ENCODE measurements at places on chromosomes 3 and 15.

- no peak for DNase-seq
Measured at GRCh38 chr3:182399978-182400737, 393.1 kb upstream of the ATP11B start.

DNA sequence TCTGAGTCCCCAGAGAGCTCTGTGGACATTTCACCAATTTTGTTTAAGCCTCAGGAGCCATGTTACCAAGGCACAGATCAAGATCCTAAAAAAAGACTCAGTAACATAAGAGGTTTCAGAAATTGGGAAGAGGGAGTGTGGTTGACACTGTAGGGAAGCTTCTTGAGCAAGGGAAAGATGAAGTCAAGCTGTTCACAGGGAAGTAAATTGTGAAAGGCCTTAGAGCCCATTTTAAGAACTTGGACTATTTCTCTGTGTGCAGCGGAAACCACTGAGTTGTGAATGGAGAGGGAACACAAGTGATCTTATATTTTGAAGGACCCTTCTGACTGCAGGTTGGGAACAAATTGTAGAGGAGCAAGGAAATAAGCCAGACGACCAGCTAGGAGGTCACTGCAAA, 18.7 kb downstream of the BCL2A1 start:
- no peak for DNase-seq

DNA sequence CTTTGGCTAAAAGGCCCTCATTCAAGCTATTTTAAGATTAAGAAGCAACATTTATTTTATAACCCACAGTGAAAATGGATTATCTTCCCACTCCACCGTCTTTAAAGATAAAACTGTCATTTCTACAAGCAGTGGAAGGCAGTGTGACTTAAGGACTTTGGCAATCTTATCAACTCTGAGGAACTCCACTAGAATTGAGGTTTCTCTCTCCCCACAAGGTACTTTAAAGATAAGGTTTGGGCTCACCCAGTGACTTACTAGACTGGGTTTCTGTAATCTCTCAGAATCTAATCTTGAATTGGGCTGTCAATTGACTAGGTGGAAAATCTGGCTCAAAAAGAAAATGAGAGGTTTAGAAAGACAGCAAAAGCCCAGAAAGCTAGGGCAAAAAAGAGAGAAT, 21.7 kb downstream of the ZNF385D start:
- no peak for DNase-seq

GRCh38 chr15:76184650-76185035, 124.9 kb downstream of the TMEM266 start:
- no peak for DNase-seq

- peak; percentile 63 for DNase-seq
Measured at GRCh38 chr3:9067352-9067975, 104.2 kb upstream of the RAD18 start.

DNA sequence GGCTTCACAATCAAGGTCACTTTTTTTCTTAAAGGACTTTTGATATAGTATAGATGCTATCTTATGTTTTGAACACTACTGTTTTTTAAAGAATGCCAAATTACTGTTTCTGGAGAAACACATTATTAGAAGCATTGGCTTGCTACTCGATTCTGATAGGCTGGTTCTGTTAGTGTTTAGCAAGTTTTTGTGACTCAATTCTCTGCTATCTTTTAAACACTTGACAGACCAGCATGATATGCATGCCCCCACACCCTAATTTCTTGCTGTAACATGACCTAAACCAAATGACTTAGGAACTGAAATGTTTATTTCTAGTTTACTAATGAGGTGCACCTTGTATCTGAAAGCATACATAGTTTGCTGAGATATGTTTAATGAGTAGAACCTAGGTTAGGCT, 5.5 kb upstream of the IL20RB start:
- no peak for DNase-seq

DNA sequence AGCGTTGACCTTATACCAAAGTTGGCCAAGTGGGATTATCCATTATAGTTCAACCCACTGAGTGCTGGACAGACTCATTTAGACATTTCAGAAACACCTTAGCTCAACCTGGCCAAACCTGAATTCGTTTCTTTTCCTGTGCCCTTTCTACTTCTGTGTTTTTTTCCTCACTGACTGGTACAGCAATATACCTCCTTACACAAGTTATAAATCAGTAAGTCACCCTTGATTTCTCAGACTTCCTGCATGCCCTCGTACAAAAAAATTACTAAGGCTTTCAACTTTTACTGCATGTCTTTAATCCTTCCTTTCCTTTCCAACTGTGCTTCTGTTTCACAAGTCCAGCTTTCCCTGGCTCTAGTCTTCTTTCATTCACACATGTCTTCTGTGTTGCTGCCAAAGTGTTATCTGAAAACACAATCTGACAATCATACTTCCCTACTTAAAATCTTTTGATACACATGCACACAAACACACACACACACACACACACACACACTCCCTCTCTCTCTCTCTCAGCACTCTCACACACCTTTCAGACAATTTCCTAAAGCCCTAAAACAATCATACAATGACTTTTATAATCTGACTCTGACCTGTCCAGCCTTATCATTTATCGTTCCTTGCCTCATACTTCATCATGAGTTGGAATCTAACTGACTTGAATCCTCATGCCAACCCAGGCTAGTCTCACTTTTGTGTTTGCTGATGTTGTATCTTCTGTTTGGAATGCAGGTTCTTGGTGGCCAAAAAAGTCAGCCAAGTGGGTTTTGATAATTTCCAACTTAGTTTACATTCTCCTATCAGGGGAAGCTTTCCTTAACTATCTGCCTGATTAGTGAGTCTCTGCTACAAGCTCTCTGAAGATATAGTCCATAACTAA, 436.4 kb downstream of the NAALADL2 start:
- DNase-seq = no peak

Measured in DMS53 (cell line).